ENCODE measurements at places on chromosomes 6 and 20. TPM values are rescaled to one million over a fixed set of nuclear protein-coding genes. Genes with fewer than 3 reads are reported as not detected.
A peak's percentile ranks its signal among the peaks of the same experiment; 100 is the strongest.

The GRIK2 gene
- not detected for polyA plus RNA-seq

The DNPH1 gene
- polyA plus RNA-seq = 42.7 TPM

The DDO gene
- 0.75 TPM for polyA plus RNA-seq

The ARMC12 gene
- polyA plus RNA-seq = not detected

The HEBP2 gene
- 40.4 TPM for polyA plus RNA-seq

The DSP gene
- polyA plus RNA-seq = not detected

The RUNX2 gene
- 2.5 TPM for polyA plus RNA-seq

The MUCL3 gene
- polyA plus RNA-seq = not detected

The APOM gene
- 8.3 TPM for polyA plus RNA-seq

The ZNF451 gene
- 19.1 TPM for polyA plus RNA-seq

The RSPO3 gene
- polyA plus RNA-seq = not detected

The MAP3K7 gene
- 15.3 TPM for polyA plus RNA-seq

The SNX21 gene
- polyA plus RNA-seq = 16.9 TPM

The TP53TG5 gene
- polyA plus RNA-seq = not detected

The SRSF12 gene
- not detected for polyA plus RNA-seq

The BICRAL gene
- 1.6 TPM for polyA plus RNA-seq

The CNKSR3 gene
- not detected for polyA plus RNA-seq

The HLA-DQB1 gene
- polyA plus RNA-seq = 66.7 TPM

The PAX1 gene
- not detected for polyA plus RNA-seq

The ULBP2 gene
- polyA plus RNA-seq = 0.49 TPM

The ADGRF5 gene
- not detected for polyA plus RNA-seq

The TSPYL4 gene
- 1.8 TPM for polyA plus RNA-seq

GRCh38 chr6:108594151-108594550 lies 33.4 kb downstream of the FOXO3 start:
- no peak for DNase-seq

GRCh38 chr6:10993896-10994295 lies 50.2 kb downstream of the ELOVL2 start:
- no peak for DNase-seq

GRCh38 chr6:117498159-117498558 lies 15.7 kb downstream of the DCBLD1 start:
- no peak for DNase-seq

GRCh38 chr6:71481011-71481410 lies 192.4 kb downstream of the OGFRL1 start:
- DNase-seq = no peak

DNA sequence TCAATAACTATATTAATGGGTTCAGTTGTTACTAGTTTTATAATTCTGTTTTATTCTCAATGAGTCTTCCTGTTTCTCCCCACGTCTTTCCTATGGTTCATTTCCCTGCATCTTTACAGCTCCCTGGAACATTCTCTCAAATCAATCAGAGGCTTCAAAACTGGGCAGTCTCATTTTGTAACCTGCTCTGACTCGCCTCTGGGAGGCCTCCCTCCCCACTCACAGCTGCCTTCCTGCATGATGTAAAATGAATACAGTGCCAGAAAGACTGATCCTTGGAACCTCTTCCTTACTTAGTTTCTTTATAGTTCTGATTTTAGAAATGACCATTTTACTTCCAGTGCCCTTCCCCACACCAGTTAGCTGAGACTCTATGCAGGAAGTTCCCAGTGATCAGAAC lies 103.9 kb downstream of the ESR1 start:
- no peak for DNase-seq

DNA sequence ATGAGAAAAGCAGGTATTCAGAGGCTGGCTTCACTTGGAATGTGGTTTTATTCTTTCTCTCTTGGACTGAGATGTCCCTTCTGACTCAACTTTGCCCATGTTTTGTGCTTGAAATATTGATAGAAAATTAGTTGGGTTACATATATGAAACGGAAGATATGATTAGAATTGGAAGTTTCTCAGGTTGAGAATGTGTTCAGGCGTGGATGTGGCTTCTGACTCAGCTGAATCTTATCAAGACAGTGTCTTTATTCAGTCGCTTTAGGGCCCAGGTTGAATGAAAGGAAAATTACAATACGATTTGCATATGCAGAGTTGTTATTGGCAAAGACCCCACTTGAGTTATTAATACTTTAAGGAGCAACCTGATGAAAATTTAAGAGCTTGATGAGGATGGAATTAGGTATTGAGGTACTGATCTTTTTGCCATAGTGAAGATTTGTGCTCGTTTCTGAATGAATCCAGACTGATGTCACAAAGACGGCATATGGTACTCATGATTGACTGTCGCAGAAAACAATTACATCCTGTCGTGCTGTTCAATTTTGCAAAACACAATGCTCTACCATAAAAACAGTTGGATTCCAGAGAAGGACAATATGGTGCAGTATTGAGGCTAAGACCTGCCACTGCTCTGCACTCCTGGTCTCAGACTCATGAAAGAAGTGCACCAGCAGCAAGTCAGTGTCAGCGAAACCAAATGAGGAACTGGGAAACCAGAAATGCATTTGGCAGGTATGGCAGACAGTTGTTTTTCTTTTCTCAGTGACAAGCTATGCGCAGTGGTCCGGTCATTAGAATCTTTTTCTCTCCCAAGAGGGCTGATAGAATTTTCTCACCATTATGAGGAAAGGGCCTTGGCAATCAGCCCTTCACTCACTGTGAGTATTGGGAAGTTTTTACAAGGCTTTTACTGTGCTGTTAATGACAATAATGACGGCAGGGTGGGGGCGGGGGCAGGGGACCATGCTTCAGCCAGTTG lies 158.3 kb downstream of the DOK5 start:
- DNase-seq = no peak

DNA sequence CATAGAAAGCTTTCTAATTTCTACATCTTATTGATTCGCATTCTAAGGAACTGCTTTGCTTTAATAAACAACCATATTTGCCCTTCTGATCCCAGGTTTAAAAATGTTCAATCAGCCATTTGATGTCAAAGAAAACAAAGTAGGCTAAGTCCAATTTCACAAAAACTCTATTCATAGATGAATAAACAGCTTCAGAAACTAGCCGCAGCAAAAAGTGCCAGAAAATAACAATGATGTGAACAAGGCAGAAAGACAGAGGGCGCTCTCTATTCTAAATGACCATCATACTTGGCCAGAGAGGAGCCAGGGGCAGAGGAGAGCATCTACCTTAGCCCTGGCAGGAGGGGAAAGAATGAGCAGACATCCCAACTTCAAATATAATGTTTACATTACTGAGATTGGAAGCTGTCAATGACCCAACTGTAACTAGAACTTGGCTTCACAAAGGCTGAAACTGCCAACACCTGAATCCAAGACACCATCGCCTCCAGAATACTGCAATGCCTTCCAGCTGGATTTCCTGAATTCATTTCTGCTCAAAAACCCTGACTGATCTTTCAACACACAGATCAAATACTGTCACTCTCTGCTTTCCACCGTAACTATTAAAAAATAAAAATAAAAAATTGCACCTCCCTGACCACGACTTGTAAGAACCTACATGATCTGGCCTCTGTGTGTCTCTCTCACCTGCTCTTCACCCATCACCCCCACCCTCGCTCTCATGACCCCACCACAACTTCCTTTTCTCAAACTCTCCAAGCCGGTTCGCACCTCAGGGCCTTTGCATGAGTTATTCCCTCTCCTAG lies 9.5 kb downstream of the CNKSR3 start:
- DNase-seq = no peak

- no peak for DNase-seq
Measured at GRCh38 chr6:22401206-22401605, 104.4 kb upstream of the PRL start.

DNA sequence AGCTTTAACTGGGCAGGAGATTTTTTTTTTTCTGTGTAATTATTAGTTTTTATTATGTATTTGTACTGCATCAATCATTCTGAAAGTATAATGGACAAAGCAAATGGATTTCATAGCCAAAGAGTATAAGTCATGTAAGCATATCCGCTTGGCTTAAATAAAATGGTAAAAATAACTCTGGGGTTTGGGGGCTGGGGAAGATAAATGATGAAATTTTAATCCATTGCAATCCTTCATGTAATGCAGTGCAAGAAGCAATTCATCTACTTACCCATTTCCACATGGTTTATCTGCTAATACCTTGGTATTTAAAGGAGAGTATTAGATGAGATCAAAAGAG lies 781.4 kb downstream of the QKI start:
- no peak for DNase-seq

- DNase-seq = no peak
Measured at GRCh38 chr6:117870486-117871242, 36.4 kb upstream of the SLC35F1 start.

DNA sequence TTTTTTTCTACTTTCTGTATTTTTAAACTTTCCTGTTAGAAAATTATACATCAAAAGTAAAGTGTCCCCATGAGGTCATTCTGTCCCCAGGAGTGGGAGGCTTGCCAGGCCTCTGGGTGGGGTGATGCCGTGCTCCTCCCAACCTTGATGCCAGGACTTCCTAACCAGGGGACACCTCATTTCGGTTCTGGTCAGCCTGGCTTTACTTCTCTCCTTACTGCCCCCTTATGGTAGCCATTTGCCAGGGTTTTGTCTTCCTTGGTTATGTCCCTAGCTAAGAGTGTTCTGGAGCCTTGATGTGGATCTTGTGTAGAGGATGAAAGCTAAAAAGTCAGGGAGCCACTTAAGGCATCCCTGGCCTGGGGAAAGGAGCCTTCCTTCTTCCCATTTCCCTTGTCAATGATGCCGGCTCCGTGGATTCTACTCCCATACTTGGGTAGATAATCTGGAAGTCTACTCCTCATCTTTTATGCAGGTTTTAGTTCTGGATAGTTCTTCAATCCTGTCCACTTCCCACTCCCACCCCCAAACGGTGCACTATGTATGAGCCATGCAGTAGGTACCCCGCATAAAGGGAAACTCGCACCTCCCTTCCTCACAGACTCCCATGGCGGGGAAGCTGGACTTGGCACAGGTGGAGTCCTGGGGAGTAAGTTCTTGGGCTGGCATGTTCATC lies 164.1 kb upstream of the SALL4 start:
- peak; percentile 1 for DNase-seq

DNA sequence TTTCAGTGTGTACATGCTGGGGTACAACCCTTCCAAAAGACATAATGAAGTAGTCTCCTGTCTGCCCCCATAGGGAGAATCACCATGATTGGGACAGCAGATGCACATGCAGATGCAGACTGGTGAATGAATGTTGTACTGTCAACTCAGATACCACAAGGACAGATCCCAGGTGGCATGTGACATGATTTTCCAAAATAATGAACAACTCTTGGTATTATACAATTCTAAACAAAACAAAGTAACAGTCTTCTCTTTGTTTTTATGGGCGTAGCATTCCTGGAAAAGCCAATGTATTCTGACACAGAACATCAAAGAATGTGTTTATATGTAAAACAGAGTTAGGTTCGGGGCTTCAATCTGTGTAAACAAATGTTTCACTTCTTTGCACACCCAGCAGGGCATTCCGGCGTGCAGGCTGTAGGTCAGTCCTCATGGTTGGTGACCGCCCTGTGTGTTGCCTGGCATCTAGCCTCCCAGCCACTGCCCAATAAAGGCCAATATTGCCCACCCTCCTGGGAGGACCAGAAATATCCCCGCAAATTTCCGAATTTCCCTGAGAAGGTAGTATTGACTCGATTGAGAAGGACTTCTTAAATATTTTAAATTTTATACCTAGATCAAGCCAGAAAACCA lies 127.7 kb downstream of the KLHL32 start:
- no peak for DNase-seq

- no peak for DNase-seq
Measured at GRCh38 chr20:57787151-57787989, 77.6 kb upstream of the PMEPA1 start.

- DNase-seq = no peak
Measured at GRCh38 chr20:40943591-40943990, 85.0 kb upstream of the TOP1 start.

- no peak for DNase-seq
Measured at GRCh38 chr20:20856956-20857355, 144.5 kb upstream of the RALGAPA2 start.

DNA sequence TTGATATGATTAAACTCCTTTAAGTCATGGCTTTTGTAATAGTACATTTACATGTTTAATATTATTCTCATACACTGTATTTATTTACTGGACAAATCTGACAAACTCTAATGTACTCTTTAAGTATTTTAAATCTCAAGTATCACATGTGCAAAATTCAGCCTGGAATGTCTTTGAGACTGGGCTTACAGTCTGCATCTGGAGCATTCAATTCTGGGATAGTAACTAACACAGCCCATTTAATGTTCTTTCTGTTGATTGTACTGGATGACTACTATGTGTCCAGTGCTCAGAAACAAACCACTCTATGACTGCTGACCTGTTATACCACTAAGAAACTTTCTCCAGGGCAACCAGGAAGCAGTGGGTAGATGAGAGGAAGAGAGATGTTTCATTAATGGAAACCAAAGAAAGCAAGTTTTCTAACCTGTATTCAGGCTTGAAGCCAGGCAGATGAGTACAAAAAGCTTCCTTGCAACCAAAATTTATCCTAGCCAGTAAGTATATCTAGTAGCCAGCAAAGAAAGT lies 26.8 kb downstream of the FBXL4 start:
- no peak for DNase-seq

DNA sequence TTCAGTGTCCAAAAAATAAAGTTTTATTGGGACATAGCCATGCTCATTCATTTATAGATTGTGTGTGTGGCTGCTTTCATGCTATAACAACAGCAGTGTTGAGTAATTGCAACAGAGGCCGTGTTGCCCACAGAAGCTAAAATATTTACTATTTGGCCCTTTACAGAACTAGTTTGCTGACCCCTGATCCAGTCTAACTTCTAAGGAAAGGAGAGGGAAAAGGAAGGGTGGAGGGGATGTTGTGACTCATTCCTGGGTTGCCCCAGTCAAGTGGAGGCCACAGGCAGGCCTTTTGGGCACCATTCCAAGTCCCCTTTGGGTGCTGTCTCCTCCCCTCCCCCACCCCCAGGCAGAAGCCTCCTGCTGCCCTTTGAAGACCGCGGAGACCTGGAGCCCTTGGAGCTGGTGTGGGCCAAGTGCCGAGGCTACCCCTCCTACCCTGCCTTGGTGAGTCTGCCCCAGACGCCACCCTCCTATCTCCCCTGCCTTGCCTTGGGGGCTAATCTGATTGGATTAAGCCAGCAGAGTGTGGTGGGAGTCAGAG lies 28.4 kb downstream of the BRPF3 start:
- DNase-seq = no peak

DNA sequence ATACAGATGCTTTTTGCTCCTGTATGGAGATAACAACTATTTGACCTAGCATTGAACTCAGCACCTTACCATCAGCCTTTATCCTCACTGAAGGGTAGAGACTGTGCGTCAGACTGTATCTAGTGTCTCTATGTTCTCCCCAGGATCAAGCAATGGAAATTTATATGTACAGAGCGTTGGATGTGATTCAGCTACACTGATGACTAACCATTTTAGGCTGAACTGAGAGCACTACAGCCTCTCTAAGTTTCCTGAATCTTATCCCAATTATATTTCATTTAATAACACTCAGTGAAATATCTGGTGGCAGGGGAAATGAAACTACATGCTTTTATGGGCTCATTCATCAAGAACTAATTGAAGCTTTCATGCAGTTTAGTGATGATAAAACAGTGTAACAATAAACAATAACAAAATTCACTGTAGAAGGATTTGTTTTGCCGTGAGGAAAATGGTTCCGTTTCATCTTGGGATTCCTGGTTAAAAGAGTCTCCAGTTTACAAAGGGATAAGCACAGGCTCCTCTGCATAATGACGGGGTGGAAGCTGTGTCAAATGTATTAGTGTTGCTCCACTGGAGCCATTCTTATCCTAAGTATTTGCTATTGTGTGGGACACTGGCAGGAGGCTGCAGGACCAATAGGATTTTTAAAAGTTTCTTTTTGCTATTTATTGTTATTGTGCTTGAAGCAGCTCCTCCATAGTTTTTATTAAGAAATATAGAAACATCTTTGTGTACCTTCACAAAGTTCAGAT lies 567.6 kb upstream of the MMS22L start:
- no peak for DNase-seq
